Chondrocyte (in vitro differentiated cells): ENCODE measurements at places on chromosomes 2 and 18. TPM values are rescaled to one million over a fixed set of nuclear protein-coding genes. Genes with fewer than 3 reads are reported as not detected.

The EDAR gene
- not detected in 3 replicates for total RNA-seq

DNA sequence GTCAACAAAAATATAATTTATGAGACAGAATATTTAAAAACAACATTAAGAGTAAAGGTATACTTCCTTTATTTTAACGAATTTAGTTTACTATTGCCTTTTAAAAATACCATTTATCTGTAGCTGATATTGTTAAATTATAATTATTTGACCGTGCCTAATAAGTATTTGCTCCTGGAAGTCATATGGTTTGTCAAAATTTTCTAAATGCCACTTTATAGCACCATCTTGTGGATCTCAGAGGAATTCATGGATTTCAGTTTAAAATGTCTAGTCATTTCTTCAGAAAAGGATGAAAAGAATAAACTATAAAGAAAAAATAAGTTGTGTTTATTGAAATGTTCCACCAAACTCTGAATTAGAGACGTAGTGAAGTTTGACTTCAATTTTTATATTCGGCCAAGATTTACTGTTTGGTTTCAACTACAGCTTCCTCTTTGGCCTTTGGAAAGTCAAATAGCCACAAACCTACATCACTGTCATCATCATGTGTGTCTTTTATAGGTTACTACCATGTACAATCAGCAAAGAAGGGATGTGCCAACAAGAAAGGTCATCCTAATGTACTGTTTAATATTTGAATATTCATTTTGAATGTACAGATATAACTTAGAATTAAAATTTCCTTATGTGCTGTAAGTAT is 10.3 kb upstream of the FTCDNL1 start:
- no peaks in the 10 kb centered on the region for H3K4me1 ChIP-seq
- no peak overlapping the region for H3K4me3 ChIP-seq
- no peaks in the 10 kb centered on the region for H3K36me3 ChIP-seq
- peaks cover 33% of the 10 kb centered on the region for H3K27me3 ChIP-seq
- H3K27ac ChIP-seq, result no peak overlapping the region

The DAW1 gene
- total RNA-seq, result 0.28 to 0.65 TPM (median 0.47 TPM) in 3 replicates

- H3K27ac ChIP-seq, result peak overlapping the region; percentile 91
- peaks cover 51% of the 10 kb centered on the region for H3K4me1 ChIP-seq
- DNase-seq, result no peak
- H3K36me3 ChIP-seq, result no peaks in the 10 kb centered on the region
- no peaks in the 10 kb centered on the region for H3K27me3 ChIP-seq
- no peak overlapping the region for H3K4me3 ChIP-seq
These were observed 82.9 kb downstream of the ADCYAP1 start for GRCh38 chr18:987325-988186.

- peaks cover 38% of the 10 kb centered on the region for H3K4me1 ChIP-seq
- no peak overlapping the region for H3K4me3 ChIP-seq
- no peak overlapping the region for H3K27ac ChIP-seq
- DNase-seq, result no peak
- H3K27me3 ChIP-seq, result no peaks in the 10 kb centered on the region
These were observed 74.9 kb upstream of the APCDD1 start for GRCh38 chr18:10379522-10379921.

The RPRM gene
- not detected in 3 replicates for total RNA-seq

DNA sequence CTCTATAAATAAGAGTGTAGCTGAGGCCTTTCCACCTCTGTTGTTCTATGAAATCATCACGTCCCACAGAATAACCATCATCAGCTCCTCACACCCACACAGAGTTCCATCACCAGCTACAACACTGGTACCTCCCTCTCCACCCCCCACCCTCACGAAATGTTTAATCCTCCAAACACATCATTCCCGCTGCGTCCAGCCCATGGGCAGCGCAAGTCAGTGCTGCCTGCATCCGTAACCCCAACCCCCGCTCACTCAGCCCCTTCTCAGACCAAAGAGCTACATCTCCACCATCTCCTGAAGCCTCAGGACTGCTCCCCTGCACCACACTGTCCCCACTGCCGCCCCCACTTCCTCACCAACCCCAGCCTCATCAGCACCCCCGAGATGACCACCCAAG is 19.4 kb downstream of the DNMT3A start:
- peaks cover 12% of the 10 kb centered on the region for H3K36me3 ChIP-seq
- H3K27ac ChIP-seq, result no peak overlapping the region
- H3K27me3 ChIP-seq, result no peaks in the 10 kb centered on the region
- peaks cover 15% of the 10 kb centered on the region for H3K4me1 ChIP-seq
- no peak for DNase-seq
- no peak overlapping the region for H3K4me3 ChIP-seq

DNA sequence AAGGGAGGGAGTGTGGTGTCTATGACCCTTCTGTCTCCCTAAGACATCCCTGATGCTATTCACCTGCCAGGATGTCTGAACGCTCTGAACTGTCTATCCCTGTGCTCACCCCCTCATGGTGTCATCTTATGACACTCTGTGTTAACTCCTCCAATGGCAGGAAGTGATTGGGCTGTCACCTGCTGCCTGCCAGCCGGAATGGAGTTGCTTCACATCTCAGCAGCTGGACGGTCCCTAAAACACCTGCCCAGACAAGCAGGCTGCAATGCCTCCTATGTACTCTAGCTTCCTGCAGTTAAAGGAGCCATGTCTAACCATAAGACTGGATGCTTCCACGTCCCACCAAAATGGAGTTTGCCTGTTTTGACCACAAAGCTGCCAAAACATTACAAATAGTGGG is 99.9 kb downstream of the CPO start:
- H3K36me3 ChIP-seq, result no peaks in the 10 kb centered on the region
- no peaks in the 10 kb centered on the region for H3K27me3 ChIP-seq
- DNase-seq, result no peak
- peaks cover 44% of the 10 kb centered on the region for H3K4me1 ChIP-seq
- no peak overlapping the region for H3K4me3 ChIP-seq
- H3K27ac ChIP-seq, result no peak overlapping the region
